ENCODE measurements at places on chromosomes 16 and 17.

GRCh38 chr17:73187203-73187769, 5.6 kb upstream of the COG1 start:
- DNase-seq, result no peak

GRCh38 chr17:36055171-36055570, 8.9 kb upstream of the CCL18 start:
- DNase-seq, result no peak

DNA sequence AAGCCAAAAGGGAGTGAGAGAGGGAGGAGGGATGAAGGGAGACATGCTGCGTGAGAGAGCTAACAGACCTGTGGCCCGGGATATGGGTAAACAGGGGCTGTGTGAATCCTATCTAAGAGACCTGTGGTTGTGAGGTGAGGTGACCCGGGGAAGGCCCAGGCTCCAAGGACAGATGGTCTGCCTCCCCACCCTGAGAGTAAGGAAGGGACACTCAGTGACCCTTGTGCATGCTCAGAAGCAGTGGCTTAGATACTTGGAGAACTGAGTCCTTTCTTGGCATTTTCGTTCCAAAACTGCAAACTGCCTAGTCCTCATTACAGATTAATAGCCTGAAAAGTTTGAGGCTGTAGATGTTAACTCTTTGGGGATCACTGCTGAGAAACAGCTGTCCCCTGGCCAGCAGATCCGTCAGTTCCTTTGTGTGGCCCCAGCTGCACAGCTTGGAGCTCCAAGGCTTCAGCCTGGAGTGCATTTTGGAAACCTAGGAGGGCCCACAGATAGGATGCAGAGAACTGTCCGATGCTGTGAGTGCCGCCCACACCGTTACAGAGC, 121.6 kb downstream of the SMG6 start:
- DNase-seq, result no peak

GRCh38 chr17:77218902-77219301, 78.1 kb downstream of the SEC14L1 start:
- no peak for DNase-seq

GRCh38 chr17:78840530-78840779, 159 bp downstream of the USP36 start:
- DNase-seq, result no peak

DNA sequence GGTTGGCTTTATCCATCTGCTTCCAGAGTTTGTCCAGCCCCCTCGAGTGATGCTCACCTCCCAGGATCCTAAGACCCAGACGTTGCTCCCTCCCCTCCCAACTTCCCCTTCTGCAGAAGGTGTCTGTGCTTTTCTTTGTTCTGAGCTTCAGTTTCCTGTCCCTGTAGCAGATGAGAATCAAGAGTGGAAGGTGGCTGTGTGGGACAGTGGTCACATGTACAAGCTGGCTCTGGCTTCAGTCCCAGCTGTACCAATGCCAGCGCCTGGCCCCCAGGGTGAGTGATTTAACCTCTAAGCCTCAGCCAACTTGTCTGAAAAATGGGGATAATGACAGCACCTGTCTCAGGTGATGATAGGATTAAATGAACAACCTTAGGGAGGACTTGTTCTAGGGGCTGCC, 7.7 kb downstream of the PRR15L start:
- DNase-seq, result no peak
